Jurkat, Clone E6-1 (cell line): ENCODE measurements at places on chromosomes 3 and 15.

GRCh38 chr3:121018917-121019321 lies 110.9 kb downstream of the STXBP5L start:
- no peak for DNase-seq

- DNase-seq: no peak
These were observed 13.5 kb upstream of the AADAC start for GRCh38 chr3:151800431-151800830.

DNA sequence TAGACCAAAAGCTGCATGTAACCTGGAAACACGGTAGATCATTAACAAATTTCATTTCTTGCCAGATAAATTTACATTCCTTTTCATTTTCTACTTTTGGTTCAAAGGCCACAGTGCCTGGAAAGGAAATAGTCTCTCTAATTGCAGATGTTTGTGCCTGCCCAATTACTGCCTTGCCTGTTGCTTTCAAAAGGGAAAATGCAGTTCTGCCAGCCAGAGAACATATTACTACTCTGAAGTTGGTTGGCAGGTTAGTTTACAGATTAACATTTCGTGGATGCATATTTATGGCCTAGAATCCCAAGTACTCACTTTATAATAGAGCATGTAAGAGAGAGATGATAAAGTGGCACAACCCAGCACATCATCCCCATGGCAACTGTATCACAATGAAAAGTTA lies 124.3 kb upstream of the LRRC3B start:
- no peak for DNase-seq

GRCh38 chr3:5069627-5070026 lies 52.5 kb upstream of the ARL8B start:
- no peak for DNase-seq

DNA sequence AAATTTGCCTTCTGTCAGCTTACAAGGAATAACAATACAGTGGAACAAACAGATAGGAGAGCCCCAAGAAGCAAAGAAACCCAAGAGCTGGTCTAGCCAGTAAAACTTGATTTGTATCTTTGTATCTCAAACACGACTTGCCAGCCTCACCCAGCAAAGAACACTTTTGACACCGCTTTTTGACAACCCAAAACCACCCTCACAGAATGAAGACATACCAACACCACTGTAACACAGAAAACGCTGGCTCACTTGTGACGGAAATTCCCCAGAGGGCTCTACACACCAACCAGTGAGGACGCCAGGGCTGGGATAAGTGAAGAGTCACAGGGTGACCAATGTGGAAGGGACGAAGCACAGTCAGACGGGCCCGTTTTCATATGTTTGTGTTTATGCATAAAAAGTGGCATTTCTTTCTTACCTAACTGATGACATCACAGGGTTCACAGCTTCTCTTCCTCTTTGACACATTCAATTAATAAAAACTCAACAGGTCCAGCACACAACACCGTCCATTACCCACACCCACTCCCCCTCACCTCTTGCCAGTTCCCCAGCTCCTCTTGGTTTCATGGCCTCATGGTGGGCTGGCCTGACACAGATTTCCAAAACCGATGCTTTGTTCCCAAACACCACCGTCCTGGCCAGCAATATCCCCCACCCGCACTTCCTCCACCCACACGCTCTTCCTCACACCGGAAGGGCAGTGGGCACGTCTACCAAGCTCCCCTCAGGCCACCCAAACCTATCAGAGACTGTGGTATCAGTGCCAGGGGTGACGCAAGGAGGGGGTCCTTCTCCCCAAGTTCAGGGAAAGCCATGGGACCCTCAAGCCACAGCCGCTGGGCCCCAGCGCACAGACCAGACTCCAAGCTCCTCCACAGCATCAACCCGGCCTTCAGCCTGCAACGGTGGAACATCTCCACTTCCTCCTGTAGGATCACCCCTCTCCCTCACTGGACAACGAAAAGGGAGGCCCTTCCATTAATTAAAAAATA lies 94.2 kb downstream of the ADAMTS17 start:
- DNase-seq: no peak

GRCh38 chr3:40876496-40876895 lies 322.8 kb upstream of the CTNNB1 start:
- DNase-seq: no peak
